Stimulated activated CD8-positive, alpha-beta memory T cell treated with anti-CD3 and anti-CD28 coated beads, Interleukin-4, amount 100 ng/mL, for 4 hours (primary cell): ENCODE measurements at places on chromosomes 13 and 19.
A peak's percentile ranks its signal among the peaks of the same experiment; 100 is the strongest.

GRCh38 chr13:97749174-97749573, 204.3 kb upstream of the IPO5 start:
- no peak for DNase-seq

- DNase-seq: no peak
These were observed 471.5 kb downstream of the GPC6 start for GRCh38 chr13:93698016-93698613.

DNA sequence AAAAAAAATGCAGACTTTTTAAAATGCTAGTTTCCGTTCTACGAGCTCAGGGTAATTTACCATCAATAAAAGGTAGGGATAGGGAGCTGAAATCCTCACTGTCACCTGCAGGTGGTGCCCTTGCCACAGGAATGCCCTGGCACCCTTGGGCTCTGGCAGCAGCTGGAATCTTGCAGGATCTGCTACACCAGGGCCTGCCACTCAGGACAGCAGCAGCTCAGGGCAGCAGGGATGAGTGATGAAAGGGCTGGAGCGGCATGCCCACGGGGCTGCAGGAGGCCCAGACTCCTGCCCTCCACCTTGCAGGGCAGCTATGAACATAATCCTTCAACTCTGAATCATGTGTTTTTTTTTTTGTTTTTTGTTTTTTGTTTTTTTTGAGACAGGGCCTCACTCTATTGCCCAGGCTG, 54.0 kb downstream of the GNG7 start:
- peak; percentile 61 for DNase-seq

DNA sequence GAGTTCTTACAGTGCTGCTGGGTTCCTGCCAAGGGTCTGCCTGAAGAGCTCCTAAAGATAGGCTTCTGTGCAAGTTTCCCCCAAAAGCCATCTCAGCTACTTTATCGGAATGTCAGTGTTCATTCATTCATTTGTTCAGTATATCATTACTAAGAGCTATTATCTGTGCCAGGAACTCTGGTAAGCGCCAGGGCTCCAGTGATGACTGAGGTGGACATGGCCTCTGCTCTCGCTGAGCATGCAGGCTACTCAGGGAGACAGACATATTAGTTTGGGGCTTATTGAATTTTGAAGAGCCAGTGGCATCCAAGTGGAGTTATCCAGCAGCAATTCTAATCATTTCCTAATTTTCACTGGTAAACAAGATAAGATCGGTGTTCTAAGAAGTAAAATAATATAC, 65.8 kb downstream of the DGKH start:
- DNase-seq: no peak

DNA sequence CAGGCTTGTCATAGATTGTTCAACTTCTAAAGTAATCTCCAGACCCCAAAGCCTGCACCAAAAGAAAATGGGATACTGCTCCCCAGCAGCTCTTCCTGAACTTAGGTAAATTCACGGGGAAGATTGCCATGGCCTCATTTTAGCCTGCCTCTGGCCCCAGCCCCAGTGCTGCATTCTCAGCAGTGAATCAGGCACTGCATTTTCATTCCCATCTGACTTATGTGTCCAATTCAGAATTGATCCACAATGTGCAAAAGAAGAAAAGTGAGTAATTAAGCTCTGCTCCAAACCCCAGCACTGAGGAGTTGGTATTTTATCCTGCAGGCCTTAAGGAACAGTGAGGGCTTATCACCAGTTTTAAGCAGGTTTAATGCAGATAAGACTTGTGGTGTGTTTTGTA, 176.4 kb downstream of the KCTD12 start:
- no peak for DNase-seq

DNA sequence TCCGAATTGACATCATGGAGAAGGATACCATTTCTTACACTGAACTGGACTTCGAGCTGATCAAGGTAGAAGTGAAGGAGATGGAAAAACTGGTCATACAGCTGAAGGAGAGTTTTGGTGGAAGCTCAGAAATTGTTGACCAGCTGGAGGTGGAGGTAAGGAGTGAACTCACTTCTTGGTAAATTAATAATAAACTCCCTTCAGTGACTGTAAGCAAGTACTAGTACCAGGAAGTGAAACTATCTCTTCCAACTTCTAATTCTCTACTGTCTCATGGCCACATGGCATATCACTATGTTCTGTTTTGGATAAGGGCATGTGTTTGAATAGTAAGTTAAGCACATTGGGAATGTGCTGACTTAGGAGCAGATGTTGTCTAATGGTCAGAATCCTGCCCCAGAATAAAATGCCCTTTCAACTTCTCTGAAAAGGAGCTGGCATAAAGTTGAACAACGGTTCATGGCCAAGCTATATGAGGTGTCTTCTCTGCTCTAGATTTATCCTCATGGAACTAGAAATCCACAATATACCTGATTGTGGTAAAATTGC, 13.4 kb downstream of the OLFM4 start:
- no peak for DNase-seq

DNA sequence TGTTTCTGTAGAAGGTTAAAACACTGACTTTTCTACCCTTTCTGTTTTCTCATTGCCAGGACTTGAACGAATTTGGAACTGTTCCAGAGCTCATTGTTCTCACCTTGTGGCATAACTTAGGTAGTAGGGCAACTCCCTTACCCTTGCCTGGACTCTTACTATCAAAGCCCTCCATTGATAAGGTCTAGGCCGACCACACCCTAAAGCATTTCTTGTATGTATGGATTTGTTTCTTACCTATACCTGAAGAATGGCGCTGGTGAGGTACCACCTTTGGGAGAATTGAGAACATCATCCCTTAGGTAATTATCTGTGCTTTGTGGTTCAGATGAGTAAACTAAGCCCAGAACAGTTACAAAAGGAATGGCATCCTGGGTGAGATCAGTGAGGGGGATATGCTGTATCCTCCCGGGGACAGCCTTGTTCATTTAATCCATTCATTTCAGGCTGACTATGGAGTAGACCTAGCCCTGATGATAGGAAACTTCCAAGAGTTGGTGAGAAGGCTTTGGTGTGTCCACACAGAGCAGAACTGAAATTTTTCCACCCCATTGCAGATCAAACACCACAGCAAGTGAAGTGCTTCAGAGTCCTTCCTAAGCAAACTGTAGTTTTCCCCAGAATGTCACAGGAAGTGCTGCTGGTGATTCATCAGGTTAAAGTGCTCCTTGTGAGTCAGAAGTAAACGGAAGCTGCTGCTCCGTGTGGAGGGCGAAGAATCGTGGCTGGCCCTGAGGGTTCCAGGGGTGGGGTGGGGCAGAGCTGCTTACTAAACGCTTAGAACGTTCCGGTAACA, 113.0 kb downstream of the TEX26 start:
- DNase-seq: peak; percentile 76

DNA sequence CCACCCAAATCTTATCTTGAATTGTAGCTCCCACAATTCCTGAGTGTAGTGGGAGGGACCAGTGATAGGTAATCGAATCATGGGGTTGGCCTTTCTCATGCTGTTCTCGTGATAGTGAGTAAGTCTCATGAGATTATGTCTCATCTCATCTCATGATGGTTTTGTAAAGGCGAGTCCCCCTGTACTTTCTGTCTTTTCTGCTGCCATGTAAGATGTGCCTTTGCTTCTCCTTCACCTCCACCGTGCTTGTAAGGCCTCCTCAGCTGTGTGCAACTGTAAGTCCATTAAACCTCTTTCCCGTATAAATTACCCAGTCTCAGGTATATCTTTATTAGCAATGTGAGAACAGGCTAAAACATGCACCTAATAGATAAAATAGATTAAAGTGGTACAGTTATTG, 756.4 kb upstream of the SLITRK5 start:
- DNase-seq: no peak

DNA sequence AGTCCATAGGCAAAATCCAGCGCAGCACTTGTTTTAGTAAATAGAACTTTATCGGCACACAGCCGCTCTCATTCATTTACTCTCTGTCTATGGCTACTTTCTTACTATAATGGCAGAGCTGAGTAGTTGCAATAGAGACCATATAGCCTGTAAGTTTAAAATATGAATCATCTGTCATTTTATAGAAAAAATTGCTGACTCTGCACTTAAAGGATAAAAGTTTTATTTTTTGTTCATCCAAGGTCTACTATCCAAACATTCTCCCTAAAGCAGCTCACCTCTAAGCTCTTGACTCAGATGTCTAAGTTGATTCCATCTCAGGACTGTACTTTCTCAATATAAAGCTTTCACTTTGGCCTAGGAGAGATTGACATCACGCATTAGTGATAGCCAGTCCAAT, 825.7 kb downstream of the OLFM4 start:
- no peak for DNase-seq

- no peak for DNase-seq
These were observed 437.9 kb downstream of the KLF5 start for GRCh38 chr13:73496711-73497110.

DNA sequence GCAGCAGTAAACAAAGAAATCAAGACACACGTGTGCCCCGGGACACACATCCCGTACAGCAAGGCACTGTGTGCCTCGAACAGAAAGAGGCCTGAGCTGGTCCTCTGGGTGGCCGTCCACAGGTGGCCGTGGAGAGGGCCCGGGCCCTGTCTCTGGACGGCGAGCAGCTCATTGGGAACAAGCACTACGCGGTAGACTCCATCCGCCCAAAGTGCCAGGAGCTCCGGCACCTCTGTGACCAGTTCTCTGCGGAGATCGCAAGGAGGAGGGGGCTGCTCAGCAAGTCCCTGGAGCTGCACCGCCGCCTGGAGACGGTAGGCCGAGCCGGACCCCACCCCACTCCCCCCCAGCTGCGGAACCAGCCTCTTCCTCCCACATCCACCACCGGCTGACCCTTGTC, 30.7 kb upstream of the F7 start:
- DNase-seq: no peak

- DNase-seq: no peak
These were observed 3.5 kb downstream of the MKNK2 start for GRCh38 chr19:2047449-2048103.

- no peak for DNase-seq
These were observed 3.9 kb downstream of the OSCAR start for GRCh38 chr19:54096617-54097106.

GRCh38 chr13:107881362-107881761, 334.0 kb downstream of the LIG4 start:
- DNase-seq: no peak

DNA sequence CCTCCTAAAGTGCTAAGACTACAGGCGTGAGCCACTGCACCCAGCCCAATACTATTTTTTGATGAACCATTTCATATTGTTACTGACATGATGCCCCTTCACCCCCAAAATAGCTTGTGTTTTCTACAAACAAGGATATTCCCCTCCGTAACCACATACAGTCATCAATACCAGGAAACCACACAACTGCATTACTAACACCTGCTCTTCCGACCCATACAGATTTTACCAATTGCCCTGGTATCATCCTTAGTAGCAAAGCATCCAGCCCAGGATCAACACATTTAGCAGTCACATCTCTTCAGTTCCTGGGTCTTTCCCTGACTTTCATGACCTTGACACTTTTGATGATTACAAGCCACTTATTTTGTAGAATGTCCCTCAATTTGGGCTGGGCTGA, 33.6 kb downstream of the KCTD15 start:
- no peak for DNase-seq

- DNase-seq: no peak
These were observed 511.0 kb upstream of the HTR2A start for GRCh38 chr13:47407808-47408207.

DNA sequence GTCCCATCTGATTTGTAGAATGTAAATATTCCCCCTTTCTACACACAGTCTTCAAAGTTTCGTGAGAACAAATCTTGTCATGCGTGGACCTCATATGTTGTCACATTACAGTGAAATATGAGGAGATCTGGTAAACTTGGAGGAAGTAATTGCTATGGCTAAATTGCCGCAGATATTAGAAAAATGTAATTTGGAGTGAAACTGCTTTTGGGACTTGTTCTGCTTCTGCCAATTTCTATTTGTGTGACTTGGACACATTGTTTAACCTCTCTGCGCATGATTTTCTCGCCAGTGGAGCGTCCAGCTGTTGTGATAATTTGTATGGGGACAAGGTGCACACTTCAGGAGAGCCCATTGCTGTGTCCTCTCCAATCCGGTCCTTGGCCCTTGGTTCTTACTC, 693.1 kb upstream of the SLC10A2 start:
- no peak for DNase-seq

DNA sequence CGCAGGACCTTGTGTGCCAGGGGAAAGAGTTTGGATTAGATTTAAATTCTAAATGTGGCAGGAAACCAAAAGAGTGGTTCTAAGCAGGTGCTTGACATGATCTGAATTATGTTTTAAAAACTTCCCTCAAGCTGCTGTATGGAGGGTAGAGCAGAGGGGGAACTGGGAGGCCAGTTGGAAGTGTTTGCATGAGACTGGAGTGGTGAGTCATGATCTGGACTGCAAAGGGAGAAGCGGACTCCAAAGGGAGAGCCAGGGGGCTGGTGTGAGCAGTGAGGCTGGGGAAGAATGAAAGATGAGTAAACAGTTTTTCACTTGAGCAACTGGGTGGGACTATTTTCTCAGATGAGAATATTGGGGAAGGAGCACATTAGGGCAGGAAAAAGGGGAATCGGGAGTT, 206.1 kb downstream of the DNAJC15 start:
- DNase-seq: no peak

- no peak for DNase-seq
These were observed 24.3 kb downstream of the ANKRD10 start for GRCh38 chr13:110890279-110891165.

DNA sequence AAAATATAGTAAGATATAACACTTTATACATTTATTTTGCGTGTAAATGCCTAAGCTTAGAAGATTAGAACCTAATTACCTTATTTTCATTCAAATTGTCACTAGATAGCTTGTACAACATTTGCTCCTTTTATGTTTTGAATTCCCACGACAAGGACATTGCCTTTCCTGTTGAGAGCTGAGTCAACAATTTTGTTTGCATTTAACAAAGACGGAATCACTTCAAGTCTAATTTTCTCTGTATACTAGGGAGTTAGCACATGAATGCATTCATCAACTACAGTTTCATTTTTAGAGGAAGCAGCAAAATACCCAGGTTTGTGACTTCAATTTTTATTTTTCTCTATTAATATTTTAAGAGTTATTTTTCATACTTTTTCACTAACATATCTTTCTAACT, 48.7 kb upstream of the PCCA start:
- no peak for DNase-seq

GRCh38 chr19:42487032-42487797, 41.1 kb downstream of the CEACAM1 start:
- DNase-seq: no peak

DNA sequence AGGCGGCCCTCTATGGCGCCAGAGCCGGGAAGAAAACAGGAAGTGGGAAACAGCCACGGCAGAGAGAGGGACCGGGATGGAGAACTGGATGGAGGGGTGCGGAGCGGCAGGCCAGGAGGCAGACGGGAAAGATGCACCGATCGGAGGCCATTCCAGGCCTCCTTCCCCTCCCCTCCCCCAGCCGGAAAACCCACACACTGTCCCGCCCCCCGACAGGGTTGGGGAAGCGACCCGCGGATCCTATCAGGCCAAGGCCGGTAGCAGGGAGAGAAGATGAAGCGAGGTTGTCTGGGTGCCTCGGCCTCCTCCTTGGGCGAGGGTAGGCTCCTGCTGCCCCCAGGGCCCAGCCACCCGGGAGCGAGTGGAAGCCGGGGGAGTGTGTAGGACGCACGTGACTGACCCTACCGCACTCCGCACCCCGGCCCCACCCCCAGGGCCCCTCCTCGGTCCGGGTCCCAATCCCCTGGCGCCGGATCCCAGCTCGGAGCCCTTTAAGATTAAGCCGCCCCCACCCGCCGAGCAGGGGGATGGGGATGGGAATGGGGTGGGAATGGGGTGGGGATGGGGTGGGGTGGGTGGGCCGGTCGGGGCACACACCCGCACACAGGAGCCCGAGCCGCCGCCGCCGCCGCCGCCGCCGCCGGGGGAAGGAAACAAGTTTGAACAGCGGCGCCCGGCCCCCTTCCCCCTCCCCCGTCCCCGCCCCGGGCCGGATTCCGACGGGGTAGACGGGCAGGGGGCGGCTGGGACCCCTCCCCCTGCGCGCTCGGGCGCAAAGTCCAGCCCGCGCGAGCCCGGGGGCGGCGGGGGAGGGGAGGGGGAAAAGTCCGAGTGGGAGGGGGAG, 1.5 kb downstream of the ERF start:
- peak; percentile 22 for DNase-seq
